ENCODE measurements at places on chromosomes 6 and 20.

GRCh38 chr6:28809947-28810658, 113.7 kb downstream of the TRIM27 start:
- DNase-seq = no peak

- DNase-seq = no peak
These were observed 42.0 kb downstream of the PTPRK start for GRCh38 chr6:128478230-128479047.

DNA sequence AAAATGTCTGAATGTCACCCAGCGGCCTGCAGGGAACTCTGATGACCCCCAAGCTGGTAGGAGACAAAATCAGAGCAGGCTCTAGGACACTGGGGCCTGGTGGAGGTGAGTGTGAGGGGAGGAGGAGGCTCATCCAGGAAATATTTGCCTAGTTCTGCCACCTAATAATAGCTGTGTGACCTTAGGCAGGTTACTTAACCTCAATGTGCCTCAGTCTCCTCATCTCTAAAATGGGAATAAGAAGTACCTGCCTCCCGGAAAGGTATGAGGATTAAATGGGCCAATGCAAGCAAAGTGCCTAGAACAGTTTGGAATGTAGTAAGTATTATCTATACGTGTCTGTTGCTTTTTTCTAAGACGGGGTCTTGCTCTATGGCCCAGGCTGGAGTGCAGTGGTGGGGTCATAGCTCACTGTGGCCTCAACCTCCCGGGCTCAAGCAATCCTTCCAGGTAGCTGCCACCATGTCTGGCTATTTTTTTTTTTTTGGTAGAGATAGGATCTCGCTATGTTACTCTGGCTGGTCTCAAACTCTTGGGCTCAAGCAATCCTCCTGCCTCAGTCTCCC, 60.4 kb downstream of the RAB44 start:
- DNase-seq = no peak

- DNase-seq = no peak
These were observed 750.6 kb upstream of the MMS22L start for GRCh38 chr6:98033617-98034016.

DNA sequence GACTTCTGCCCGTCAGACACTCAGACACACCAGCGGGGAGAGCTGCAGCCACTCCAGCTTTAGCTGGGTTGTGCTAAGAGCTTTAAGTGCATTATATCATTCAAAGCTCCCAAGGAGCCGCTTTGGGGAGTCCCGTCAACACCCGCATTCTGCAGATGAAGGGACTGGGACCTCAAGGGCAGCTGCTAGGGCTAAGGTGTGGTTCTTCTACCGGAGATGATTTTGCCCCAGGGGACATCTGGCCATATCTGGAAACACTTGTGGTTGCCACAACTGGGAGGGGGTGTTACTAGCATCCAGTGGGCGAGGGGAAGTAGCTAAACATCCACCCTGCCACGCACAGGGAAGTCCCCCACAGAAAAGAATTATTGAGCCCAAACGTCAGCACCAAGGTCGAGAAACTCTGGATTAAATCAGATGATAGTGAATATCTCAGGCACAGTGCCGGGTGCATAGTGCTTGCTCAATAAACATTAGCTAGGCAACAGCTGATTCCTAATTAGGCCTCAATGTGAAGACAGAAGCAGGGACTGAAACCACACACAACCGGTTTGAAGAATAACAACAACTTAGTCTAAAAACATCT, 29.6 kb downstream of the PMEPA1 start:
- DNase-seq = no peak

DNA sequence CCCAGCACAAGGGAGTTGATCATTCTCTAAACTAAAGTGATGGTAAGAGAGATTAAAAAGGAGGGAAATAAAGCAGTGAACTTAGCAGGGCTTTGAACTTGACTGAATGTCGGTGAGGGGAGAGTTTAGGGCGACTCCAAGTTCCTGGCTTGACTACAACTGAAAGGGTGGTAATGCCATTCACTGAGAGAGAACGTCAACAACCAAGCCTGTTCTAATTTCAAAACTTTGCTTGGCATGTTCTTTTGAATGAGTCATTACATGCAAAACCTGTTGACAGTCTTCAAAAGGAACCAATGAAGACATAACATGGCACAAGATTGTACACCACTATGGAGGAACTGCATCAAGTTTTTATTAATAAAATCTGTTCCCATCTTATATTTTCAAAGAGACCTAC, 10.3 kb upstream of the MYB start:
- DNase-seq = no peak

DNA sequence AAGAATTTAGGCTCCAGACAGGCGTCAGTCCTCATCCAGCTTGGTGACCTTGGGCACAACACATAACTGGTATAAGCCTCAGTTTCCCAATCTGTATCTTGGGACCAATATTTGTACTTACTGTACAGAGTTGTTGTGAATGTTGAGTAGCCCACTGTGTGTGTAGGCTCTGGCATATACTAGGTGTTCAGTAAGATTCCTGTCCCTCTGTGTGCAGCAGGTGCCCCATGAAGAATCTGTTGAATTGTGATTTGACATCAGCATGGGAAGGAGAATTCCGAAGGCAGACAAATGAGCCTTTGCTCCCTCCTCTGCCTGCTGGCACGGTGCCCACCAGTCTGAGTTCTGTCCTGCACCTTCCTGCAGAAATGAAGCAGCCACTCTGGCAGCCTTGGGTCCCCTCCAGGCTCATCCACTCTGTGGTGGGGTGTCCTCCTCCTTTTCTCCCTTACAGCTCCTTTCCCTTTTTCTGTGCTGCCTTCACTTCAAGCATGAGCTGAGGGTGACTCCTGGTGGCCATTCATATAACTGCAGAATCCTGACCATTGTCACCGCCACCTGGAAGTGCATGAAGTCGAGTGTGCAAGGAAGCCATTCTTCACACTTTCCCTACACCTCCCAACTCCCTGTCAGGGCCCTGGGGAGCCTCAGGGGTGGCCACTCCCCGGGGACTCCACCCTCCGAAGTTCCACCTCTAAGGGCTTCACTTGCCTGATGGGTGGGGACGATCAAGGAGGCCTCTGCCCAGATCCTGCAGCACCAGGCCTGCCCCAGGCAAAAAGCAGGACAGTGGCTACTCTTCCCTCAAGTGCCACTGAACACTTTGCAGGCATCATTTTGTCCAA, 48.2 kb downstream of the MRPL14 start:
- DNase-seq = peak; percentile 86

DNA sequence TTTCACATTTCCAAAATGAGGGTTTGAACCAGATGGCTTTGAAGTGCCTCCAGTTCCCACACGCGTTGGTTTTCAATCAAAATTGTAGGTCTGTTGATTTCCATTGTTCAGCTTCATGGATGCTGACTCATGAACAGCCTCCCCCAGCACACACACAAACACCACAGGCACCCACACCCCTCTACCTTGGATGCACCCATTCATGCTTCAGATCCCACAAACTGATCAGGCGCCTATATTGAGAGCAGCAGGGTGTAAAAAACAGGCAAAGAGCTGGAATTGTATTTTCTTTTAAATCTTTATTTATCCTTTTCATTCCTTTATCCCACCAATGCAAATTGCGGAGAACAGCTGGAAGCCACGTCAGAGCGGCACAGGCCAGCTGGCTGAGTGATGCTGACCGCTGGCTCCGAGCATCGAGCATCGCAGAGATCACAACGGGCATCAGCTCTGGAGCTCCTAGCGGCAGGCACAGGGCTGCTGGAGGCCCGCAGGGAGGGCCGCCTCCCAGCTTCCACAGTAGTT, 29.3 kb upstream of the TBC1D7 start:
- DNase-seq = peak; percentile 28

DNA sequence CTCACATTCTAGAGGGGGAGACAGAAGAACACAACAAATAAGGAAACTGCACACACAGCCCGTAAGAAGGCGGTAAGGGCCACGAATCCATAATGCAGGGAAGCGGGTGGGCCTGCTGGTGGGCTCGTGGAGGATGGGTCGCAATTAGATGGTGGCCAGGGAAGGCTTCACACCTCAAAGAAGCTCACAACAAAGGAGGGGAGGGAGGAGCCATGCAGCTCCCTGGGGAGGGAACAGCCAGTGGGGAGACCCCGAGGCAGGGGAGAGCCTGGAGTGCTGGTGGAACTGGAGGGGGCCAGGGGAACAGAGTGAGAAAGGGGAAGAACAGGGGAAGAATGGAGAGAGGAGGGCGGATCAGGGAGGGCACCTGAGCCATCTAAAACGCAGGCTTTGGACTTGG, 13.4 kb downstream of the SRC start:
- DNase-seq = no peak

- no peak for DNase-seq
These were observed 499.4 kb downstream of the MAFB start for GRCh38 chr20:40189621-40190020.

DNA sequence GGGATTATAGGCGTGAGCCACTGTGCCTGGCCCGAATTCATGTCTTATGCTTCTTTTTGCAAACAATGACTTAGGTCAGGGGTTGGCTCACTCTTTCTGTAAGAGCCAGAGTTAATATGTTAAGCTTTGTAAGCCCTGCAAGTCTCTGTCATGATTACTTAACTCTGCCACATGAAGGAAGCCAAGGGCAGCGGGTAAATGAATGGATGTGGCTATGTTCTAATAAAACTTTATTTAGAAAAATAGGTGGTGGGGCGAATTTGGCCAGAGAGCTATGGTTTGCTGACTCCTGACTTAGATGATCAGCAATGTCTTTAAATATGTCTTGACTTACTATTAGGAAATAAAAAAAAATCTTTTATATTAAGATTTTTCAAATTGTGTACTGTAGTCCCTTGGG, 114.9 kb upstream of the ZFP64 start:
- no peak for DNase-seq

DNA sequence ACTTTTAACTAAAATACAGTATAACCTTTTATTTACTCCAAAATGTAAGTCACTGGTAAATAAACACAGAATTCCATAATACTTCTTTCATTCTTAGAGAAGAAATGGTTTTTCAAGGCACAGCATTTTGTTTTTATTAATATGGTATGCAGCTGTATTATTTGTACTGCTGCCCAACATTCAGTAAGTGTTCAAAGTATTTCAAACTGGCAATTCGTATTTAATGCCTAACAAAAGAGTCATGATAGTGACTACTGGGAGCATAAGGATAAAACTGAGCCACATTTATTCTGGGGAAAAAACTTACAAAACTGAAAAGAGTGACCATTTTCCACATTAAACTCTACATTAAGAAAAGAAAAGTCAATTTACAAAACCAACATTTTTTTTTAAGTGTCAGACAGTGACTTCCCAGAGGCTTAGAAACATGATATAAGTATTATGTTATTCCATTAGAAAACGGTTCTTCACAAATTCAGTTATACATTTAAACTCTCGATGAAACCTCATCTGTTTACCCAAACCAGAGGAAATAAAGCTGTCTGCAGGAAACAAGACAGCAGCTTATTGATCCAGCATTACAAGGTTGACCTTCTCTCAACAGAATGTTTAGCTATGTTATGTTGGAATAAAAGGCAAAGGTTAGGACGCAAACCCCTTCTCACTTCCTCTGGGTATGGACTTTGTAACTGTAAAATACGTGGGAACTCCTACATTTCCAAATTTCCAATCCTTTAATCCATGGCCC, 24.3 kb downstream of the EPB41L2 start:
- DNase-seq = no peak

GRCh38 chr20:42110301-42110700, 492.1 kb upstream of the CHD6 start:
- no peak for DNase-seq

- no peak for DNase-seq
These were observed 844 bp downstream of the TAGAP start for GRCh38 chr6:159043947-159044346.

DNA sequence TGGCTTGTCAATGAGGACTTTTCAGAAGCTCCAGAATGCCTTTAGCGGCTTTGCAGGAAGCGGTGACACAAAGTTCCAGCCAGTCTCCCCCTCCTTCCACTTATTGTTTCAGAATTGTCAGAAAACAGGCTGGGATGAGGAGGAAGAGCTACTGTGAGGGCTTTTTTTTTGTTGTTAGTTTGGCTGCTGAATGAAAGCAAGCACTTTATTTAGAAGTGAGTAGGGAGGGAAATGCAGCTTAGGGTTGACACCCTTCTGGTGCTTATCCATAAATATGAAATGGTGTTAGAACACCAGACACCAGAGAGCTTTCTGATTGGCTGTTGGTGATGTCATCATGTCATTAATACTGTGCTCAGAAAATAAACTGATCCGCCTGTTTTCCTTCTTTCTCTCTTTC, 251.5 kb downstream of the SOX4 start:
- no peak for DNase-seq

- no peak for DNase-seq
These were observed 5.2 kb upstream of the IL17A start for GRCh38 chr6:52180787-52181558.

GRCh38 chr20:58986968-58987517, 6.0 kb downstream of the NELFCD start:
- DNase-seq = no peak

DNA sequence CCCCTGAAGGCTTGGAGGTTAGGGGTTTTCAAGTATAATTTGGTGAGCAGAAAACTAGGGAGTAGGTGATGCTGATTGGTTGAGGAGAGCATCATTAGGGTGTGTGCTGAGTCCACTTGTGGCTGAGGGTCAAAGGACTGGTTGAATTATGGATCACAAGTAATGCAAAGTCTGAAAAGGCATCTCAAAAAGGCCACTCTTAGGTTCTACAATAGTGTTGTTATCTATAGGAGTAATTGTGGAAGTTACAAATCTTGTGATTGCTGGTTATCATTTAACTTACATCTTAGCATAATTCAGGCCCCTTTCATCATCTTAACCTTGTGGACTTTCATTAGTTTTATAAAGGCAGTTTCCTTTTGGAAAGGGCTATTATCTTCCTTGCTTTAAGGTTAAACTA, 60.8 kb downstream of the UBR2 start:
- DNase-seq = no peak

DNA sequence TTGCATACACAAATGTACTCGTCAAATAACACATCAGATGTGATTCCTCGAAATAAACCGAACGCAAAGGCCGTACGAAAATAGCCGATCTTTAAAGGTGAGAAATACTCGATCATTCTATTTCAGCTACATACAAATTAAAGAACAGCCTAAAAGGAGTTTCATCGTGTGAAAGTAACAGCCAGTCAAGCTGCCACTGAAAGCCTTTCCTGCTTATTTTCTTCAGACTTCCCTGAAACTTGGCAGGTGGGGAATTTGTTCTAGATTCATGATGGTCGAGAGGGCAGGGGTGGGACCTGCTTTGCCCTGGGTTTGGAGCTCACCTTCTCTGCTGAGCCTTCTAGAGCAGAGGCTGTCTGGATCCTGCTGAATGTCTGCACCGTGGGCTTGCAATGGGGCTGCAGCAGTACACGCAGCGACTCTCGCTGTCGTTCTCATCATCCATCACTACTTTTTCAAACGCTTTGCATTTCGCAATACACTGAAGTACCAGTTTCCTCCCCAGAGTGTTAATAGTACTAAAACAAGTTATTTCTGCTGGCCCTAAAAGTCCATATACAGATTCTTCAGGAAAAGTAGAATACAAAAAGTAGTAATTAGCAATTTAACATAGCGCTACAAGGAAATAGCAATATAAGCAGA, 16.2 kb downstream of the FOXC1 start:
- DNase-seq = no peak

GRCh38 chr20:16530201-16530681, 43.0 kb downstream of the KIF16B start:
- DNase-seq = no peak

- no peak for DNase-seq
These were observed 3.5 kb downstream of the SOBP start for GRCh38 chr6:107493158-107494057.

Data from WTC11 (cell line).